ENCODE measurements at places on chromosomes 12 and 14.

DNA sequence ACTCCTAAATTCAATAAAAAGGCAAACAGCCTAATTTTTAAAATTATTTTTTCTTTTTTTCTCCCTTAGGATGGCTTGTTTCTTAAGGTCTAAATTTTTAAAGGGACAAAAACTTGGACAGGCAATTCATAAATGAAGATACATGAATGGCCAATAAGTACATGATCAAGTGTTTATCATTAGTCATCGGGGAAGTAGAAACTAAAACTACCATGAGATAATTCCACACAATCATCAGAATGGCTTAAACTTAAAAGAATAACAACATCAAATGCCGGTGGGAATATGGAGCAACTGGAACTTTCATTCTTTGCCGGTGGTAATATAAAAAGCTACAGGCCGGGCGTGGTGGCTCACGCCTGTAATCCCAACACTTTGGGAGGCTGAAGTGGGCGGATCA is 29.1 kb downstream of the MOK start:
- no peak for DNase-seq

DNA sequence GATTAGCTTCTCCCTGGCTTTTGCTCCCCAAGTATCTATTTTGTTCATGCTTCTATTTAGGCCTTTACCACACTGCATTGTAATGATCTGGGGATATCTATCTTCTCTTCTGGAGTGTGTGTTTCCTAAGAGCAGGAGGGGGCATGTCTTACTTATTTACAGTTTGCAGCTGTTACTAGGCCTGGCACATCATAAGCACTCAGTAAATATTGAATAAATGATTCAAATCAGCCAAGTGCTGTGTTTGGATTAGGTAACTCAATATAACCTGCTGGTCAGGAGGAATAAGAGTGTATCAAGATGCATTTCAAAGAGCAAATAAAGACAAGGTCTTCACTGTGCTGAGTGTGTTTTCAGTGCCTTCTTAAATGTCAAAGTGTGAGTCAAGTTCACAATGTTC is 186.1 kb downstream of the FOXG1 start:
- DNase-seq = no peak

DNA sequence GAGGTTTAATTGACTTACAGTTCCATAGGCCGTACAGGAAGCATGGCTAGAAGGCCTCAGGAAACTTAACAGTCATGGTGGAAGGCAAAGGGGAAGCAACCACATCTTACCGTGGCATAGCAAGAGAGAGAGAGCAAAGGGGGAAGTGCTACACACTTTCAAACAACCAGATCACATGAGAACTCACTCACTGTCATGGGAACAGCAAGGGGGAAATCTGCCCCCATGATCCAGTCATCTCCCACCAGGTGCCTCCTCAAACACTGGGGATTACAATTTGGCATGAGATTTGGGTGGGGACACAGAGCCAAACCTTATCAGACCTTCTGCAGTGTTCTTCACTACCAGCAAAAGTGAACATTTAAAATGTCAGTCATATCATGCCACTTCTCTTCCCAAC is 58.9 kb downstream of the USP15 start:
- DNase-seq = no peak

DNA sequence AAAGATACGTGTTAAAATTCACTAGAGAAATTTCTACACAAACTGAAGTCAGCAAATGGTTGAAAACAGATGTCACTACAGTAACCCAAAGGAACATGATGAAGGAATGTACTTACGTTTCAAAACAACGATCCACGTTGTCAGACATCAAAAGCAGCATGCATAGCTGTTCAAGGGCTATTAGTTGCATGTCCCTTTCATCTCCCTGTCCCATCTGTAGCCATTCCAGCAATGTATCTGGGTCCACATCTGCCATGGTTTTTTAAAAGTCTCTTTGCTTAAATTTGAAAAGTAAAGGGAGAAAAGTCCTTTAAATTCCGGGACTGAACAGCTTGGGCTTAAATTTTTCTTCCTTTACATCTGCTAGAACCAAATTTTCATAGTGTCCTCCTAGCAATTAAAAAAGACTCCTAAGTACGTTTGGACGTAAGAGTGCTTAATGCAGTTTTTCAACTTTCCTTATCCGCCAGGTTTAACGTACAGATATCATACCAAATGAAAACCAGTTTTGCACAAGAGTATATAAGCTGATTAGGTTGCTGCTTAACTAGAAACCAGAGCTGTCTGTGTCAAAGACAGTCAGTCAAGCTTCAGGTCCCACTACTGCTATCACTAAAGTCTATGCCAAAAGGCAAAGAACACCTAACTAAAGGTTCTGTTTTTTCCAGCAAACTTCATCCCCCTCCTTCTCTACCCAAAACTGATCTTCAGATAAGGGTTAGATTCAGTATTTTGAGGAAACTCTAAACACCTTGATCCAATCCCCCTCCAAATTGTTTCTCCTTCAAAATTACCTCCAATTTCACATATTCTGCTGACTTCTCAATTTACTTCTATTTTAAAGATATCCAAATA is 1.7 kb downstream of the HECTD1 start:
- no peak for DNase-seq

DNA sequence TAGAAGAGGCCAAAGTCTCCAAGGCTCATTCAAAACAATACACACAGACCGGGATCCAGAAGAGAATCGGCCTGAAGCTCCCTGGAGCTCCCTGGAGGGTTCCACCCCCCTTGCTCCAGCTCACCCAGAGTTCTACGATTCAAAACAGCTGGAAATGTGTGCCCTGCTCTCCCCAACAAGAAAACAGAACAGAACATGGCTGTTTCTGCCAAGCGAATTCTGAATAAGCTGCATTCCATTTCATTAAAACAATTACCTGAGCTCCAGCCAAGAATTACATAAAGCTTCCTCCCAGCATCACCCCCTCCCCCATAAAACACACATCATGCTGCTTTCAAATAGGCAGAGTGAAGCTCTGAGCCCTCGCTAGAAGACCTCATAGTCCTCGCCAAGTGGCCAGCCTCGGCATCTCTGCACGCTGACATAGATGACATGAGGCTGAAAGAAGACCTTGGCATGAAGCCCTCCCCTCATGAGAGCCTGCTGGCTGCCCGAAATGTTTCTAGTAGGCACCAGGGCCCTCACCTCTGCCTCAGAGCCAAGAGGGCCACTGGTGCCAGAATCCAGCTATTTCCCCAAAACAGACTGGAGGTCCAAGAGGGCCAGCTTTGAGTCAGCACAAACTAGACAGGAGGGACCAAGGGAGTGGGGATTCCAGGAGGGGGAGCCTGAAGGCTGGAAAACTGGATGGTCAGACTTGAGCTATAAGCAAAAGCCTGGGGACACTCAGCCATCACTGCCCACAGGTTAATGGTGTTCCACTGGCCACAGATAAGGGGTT is 8.3 kb downstream of the PXN start:
- no peak for DNase-seq

DNA sequence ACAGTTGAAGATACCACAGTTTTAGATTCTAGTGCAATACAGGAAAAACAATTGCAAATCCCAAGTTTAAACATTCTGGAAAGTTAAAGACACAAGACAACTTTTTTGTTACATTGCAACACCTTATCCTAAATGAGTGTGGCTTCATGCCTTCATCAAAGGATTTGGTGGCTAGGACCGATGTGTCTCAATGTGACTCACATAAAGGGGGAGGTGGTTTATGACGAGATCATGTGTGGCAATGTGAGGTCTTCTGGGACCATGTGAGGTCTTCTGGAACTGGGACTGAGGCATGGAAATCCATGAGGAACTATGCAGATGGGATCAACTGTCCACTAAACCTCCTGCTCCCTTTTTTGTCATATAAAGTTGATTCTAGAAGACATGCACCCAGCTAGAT is 166.2 kb downstream of the PAX9 start:
- no peak for DNase-seq

- peak; percentile 17 for DNase-seq
Measured at GRCh38 chr14:49892301-49892635, 614 bp upstream of the ARF6 start.

DNA sequence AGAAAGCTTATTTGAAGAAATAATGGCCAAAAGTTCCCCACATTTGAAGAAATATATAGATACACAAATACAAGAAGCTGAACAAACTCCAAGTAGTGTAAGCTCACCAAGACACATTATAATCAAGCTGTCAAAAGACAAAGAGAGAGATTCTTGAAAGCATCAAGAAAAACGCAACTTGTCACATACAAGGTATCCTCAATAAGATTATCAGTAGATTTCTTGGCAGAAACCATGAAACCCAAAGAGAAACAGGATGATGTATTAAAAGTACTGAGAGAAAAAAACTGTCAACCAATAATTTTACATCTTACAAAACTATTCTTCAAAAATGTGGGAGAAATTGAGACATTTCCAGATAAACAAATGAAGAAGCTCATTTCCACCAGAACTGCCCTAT is 250.6 kb upstream of the ARID2 start:
- no peak for DNase-seq

- DNase-seq = no peak
Measured at GRCh38 chr14:58368956-58369355, 26.8 kb upstream of the TOMM20L start.

- DNase-seq = no peak
Measured at GRCh38 chr14:93950948-93951634, 23.9 kb downstream of the FAM181A start.

GRCh38 chr14:76591266-76591665 is 170.0 kb upstream of the VASH1 start:
- no peak for DNase-seq

DNA sequence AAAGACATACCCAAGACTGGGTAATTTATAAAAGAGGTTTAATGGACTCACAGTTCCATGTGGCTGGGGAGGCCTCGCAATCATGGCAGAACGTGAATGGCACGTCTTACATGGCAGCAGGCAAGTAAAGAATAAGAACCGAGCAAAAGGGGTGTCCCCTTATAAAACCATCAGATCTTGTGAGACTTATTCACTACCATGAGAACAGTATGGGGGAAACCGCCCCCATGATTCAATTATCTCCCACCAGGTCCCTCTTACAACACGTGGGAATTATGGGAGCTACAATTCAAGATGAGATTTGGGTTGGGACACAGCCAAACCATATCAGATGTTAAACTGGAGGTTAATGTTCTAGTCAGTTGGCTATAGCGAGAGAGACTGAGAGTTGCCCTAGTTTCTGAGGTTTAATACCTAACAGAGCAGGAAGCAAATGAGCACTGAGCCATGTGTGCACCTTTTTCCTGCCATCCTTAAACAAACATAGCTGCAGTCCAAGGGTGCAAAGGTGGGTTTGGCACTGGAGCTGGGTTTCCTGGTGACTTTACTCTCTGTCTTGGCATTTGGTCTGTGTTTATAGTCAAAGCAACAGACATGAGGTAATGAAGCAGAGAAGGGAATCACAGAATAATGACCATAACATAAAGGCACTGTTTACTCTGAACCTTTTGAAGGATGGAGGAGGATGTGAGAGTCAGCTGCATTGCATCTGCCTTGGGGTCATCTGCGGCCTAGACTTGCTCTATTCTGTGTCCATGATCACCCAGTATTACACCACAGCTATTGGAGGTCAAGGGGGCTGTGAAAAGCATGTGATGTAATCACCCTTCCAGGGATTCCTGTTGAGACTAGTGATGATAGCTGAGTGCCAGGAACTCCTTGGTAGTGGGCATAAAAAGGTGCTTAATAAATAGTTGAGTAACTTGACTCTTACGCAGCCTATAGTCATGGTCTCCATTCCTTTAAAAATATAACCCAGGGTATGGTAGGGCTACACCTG is 83.6 kb upstream of the USP44 start:
- DNase-seq = no peak

- no peak for DNase-seq
Measured at GRCh38 chr12:99711246-99711645, 63.7 kb downstream of the GARIN6 start.

Measured in activated CD4-positive, alpha-beta T cell treated with anti-CD3 and anti-CD28 coated beads for 1 hour (primary cell).